ENCODE measurements at places on chromosomes 7 and 10. TPM values are rescaled to one million over a fixed set of nuclear protein-coding genes. Genes with fewer than 3 reads are reported as not detected.

DNA sequence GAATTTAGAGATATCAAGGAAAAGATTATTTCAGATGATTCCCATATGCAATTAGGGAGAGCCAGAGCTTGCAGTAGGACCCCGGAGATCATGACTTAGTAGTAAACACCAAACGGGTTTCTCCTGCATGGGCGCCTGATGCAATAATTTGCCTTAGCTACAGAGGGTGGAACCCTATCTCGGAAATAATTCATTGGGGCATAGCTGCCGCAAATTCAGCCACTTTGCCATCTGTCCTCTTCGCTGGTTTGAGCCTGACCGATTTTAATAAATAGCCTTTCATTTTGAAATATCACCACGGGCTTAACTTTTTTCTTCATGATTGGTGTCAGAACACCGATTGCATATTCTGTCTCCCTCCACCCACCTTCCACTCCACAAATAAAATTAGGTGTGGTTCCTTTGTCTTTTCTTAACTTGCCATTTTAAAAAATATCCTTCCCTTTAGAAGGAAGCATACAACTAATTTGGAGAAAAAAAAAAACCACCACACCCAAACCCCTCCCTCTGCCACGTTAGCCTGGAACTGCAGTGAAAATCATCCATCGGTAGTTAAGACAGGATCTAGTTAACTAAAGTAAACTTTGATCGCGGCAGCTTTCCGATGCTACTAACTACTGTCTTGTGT lies 1.4 kb downstream of the GARS1 start:
- DNase-seq, result no peak
- peaks cover 3% of the 10 kb centered on the region for H3K4me1 ChIP-seq
- H3K27me3 ChIP-seq, result no peaks in the 10 kb centered on the region
- peak overlapping the region; percentile 91 for H3K27ac ChIP-seq
- peak overlapping the region; percentile 62 for H3K4me3 ChIP-seq

GRCh38 chr10:124134251-124134893 lies 41.0 kb upstream of the CHST15 start:
- DNase-seq, result no peak
- no peaks in the 10 kb centered on the region for H3K36me3 ChIP-seq
- no peaks in the 10 kb centered on the region for H3K27me3 ChIP-seq
- no peaks in the 10 kb centered on the region for H3K4me1 ChIP-seq

- H3K27me3 ChIP-seq, result no peaks in the 10 kb centered on the region
- H3K27ac ChIP-seq, result no peak overlapping the region
- no peaks in the 10 kb centered on the region for H3K4me1 ChIP-seq
- peaks cover 13% of the 10 kb centered on the region for H3K36me3 ChIP-seq
- no peak overlapping the region for H3K4me3 ChIP-seq
- DNase-seq, result no peak
Observed at GRCh38 chr7:36615852-36616540, 108.3 kb downstream of the AOAH start.

DNA sequence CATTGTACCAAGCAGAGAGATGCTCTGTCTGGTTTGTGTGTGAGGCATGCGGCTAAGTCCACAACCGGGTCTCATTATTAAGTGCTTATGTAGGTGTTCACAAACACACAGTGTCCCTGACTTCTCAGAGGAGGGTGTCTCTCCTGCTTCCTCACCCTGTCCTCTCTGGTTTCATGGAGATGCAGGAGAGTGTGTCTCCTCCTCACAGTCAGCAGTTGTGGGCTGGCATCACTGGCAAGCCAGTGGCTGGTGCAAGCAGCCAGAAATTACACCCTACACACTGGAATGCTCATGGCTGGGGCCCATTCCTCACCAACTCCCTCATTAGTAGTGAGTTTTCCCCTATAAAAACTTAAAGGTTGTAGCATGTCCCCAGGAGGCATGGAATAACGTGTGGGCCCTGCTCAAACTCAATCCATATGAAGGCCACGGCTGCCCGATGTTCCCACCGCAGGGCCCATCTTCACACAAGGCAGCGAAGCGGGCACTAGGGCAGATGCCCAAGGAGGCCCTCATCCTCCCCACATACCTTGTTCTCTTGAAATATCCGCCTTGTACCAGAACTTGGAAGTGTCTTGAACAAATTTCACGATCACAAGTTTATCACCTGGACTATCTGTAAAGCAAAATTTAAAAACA lies 280.1 kb downstream of the TNS3 start:
- H3K4me1 ChIP-seq, result no peaks in the 10 kb centered on the region
- no peak for DNase-seq
- H3K27ac ChIP-seq, result no peak overlapping the region

GRCh38 chr10:72254813-72255568 lies 18.7 kb upstream of the DDIT4 start:
- DNase-seq, result peak; percentile 45
- H3K27me3 ChIP-seq, result no peaks in the 10 kb centered on the region
- H3K4me3 ChIP-seq, result peak overlapping the region; percentile 5

GRCh38 chr10:486666-487322 lies 202.7 kb downstream of the DIP2C start:
- no peak overlapping the region for H3K4me3 ChIP-seq
- no peaks in the 10 kb centered on the region for H3K4me1 ChIP-seq
- H3K27ac ChIP-seq, result peak overlapping the region; percentile 76

GRCh38 chr10:3783316-3783681 lies 1.7 kb downstream of the KLF6 start:
- H3K27ac ChIP-seq, result peak overlapping the region; percentile 95
- H3K27me3 ChIP-seq, result no peaks in the 10 kb centered on the region
- H3K36me3 ChIP-seq, result peaks cover 4% of the 10 kb centered on the region
- DNase-seq, result peak; percentile 61
- peaks cover 41% of the 10 kb centered on the region for H3K4me1 ChIP-seq

DNA sequence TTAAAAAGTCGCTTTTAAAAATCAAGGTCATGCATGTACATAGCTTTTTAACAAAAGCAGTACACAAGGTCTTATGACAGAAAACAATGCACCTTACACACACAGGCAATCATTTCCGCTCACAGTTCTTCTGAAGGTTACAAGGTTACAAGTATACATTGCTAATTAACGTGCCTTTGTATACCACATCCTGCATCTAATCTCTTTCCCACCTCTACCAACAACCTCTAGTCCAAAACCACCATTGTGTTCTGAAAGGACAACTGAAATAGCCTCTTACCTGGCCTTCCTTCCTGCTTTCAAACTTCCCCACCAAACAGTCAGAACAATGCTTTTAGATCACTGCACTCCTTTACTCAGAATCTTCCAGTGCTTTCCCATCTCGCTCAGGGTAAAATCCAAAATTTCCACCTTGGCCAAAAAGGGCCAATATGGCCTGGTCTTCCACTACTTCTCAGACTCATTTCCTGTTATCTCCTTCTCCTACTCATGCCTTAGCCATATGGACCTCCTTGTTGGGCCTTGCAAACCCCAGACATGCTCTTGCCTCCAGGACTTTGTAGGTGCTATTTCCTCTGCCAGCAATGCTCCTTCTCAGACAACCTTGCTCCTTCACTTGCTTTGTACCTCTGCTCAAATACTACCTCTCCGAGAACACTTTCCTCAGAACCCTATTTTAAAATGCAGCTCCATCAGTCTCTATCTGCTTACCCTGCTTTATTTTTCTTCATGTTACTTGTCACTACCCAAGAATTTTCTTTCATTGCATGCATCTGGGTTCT lies 205.4 kb downstream of the DNAJC1 start:
- H3K27me3 ChIP-seq, result no peaks in the 10 kb centered on the region
- no peaks in the 10 kb centered on the region for H3K36me3 ChIP-seq
- H3K27ac ChIP-seq, result peak overlapping the region; percentile 33
- H3K4me3 ChIP-seq, result no peak overlapping the region
- DNase-seq, result peak; percentile 52

DNA sequence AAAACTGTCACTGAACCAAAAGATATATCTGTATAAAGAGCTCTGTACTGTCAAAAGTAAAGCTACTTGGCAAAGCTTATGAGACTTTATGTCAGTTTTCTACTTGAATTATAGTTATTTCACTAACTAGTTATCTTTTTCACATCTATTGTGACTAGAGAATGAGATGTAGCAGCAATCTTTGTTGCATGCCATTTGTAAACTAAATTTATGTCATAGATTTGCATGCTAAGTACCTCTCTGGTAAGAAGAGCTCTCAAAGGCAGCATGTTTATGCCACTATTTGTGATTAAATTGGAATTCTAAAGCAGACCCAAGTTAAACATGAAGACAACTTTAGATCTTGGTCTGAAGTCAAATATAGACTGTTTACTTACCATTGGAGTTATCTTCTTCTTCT lies 300.6 kb downstream of the CNTNAP2 start:
- no peak for DNase-seq
- no peaks in the 10 kb centered on the region for H3K4me1 ChIP-seq
- no peaks in the 10 kb centered on the region for H3K36me3 ChIP-seq
- H3K27me3 ChIP-seq, result no peaks in the 10 kb centered on the region
- no peak overlapping the region for H3K27ac ChIP-seq

GRCh38 chr10:17174626-17175025 lies 26.8 kb downstream of the TRDMT1 start:
- no peak overlapping the region for H3K4me3 ChIP-seq
- DNase-seq, result no peak
- H3K27me3 ChIP-seq, result no peaks in the 10 kb centered on the region
- no peak overlapping the region for H3K27ac ChIP-seq
- H3K36me3 ChIP-seq, result no peaks in the 10 kb centered on the region

- no peak overlapping the region for H3K4me3 ChIP-seq
- H3K36me3 ChIP-seq, result no peaks in the 10 kb centered on the region
- H3K27me3 ChIP-seq, result no peaks in the 10 kb centered on the region
- no peak for DNase-seq
- no peak overlapping the region for H3K27ac ChIP-seq
Observed at GRCh38 chr10:8138471-8138870, 84.0 kb downstream of the GATA3 start.

- no peak overlapping the region for H3K4me3 ChIP-seq
- no peak overlapping the region for H3K27ac ChIP-seq
- DNase-seq, result no peak
- H3K27me3 ChIP-seq, result no peaks in the 10 kb centered on the region
- H3K4me1 ChIP-seq, result no peaks in the 10 kb centered on the region
Observed at GRCh38 chr10:88652616-88653015, 11.6 kb upstream of the LIPF start.

- no peak overlapping the region for H3K4me3 ChIP-seq
- H3K27ac ChIP-seq, result no peak overlapping the region
- peaks cover 15% of the 10 kb centered on the region for H3K4me1 ChIP-seq
- DNase-seq, result no peak
- no peaks in the 10 kb centered on the region for H3K27me3 ChIP-seq
Observed at GRCh38 chr7:151472644-151473380, 32.9 kb upstream of the CRYGN start.

- no peaks in the 10 kb centered on the region for H3K36me3 ChIP-seq
- DNase-seq, result no peak
- no peak overlapping the region for H3K27ac ChIP-seq
- H3K4me3 ChIP-seq, result no peak overlapping the region
- no peaks in the 10 kb centered on the region for H3K27me3 ChIP-seq
Observed at GRCh38 chr7:106353944-106354343, 69.2 kb upstream of the NAMPT start.

GRCh38 chr10:59499460-59499859 lies 137.1 kb upstream of the FAM13C start:
- H3K4me3 ChIP-seq, result no peak overlapping the region
- no peaks in the 10 kb centered on the region for H3K27me3 ChIP-seq
- no peaks in the 10 kb centered on the region for H3K4me1 ChIP-seq
- H3K36me3 ChIP-seq, result no peaks in the 10 kb centered on the region

DNA sequence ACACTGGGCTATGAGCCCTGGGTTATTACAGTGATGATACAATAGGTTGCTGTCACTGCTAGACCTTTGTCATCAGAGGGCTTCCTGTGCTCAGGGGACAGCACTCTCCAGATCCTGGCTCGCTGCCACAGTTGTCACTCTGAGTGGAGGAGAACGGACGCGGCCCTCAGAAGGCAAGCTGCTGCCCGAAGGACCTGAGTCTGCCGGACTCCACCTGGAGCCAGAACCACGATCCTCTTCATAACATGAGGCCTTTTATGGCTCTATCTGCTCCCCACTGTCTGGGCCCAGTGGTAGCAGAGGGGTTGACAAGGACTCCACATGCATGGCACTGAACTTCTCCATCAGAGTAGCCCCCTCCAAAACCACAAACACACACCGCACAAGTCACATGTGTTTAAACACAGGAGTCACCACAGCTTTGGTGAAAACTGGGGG lies 94.7 kb upstream of the EFCAB10 start:
- no peaks in the 10 kb centered on the region for H3K27me3 ChIP-seq
- H3K36me3 ChIP-seq, result no peaks in the 10 kb centered on the region
- no peak overlapping the region for H3K27ac ChIP-seq
- DNase-seq, result peak; percentile 44
- no peak overlapping the region for H3K4me3 ChIP-seq

- H3K4me1 ChIP-seq, result no peaks in the 10 kb centered on the region
- no peak overlapping the region for H3K27ac ChIP-seq
- no peaks in the 10 kb centered on the region for H3K27me3 ChIP-seq
- no peak overlapping the region for H3K4me3 ChIP-seq
- no peaks in the 10 kb centered on the region for H3K36me3 ChIP-seq
Observed at GRCh38 chr7:22781230-22781711, 41.4 kb downstream of the TOMM7 start.

- H3K36me3 ChIP-seq, result no peaks in the 10 kb centered on the region
- peak; percentile 27 for DNase-seq
- no peaks in the 10 kb centered on the region for H3K27me3 ChIP-seq
- H3K27ac ChIP-seq, result no peak overlapping the region
- H3K4me1 ChIP-seq, result no peaks in the 10 kb centered on the region
Observed at GRCh38 chr10:32005050-32005449, 51.2 kb downstream of the KIF5B start.

GRCh38 chr7:117485118-117485620 lies 5.3 kb downstream of the CFTR start:
- H3K4me3 ChIP-seq, result no peak overlapping the region
- H3K27me3 ChIP-seq, result peaks cover 4% of the 10 kb centered on the region
- no peak for DNase-seq
- H3K27ac ChIP-seq, result no peak overlapping the region
- H3K4me1 ChIP-seq, result no peaks in the 10 kb centered on the region
- H3K36me3 ChIP-seq, result no peaks in the 10 kb centered on the region

DNA sequence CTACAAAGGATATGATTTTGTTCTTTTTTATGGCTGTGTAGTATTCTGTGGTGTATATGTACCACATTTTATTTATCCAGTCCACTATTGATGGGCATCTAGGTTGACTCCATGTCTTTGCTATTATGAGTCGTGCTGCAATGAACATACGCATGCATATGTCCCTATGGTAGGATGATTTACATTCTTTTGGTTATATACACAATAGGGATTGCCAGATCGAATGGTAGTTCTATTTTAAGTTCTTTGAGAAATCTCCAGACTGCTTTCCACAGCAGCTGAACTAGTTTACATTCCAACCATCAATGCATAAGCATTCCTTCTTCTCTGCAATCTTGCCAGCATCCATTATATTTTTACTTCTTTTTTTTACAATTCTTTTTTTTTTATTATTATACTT lies 35.6 kb upstream of the FAM13C start:
- no peak overlapping the region for H3K4me3 ChIP-seq
- no peaks in the 10 kb centered on the region for H3K4me1 ChIP-seq
- H3K27ac ChIP-seq, result no peak overlapping the region
- H3K36me3 ChIP-seq, result no peaks in the 10 kb centered on the region
- DNase-seq, result no peak
- H3K27me3 ChIP-seq, result no peaks in the 10 kb centered on the region

- no peaks in the 10 kb centered on the region for H3K4me1 ChIP-seq
- H3K27me3 ChIP-seq, result no peaks in the 10 kb centered on the region
Observed at GRCh38 chr10:1454951-1455350, 282.4 kb downstream of the ADARB2 start.

The IRF5 gene
- 9.0 TPM for total RNA-seq

The PWWP2B gene
- 22.2 TPM for total RNA-seq

The FAM20C gene
- total RNA-seq, result 4.6 TPM

The SLC16A9 gene
- 1.5 TPM for total RNA-seq

The HABP2 gene
- total RNA-seq, result not detected

The APBB1IP gene
- total RNA-seq, result 64.7 TPM

The IMPDH1 gene
- total RNA-seq, result 44.4 TPM

The FGFR2 gene
- total RNA-seq, result not detected

The PRKAR2B gene
- 0.74 TPM for total RNA-seq

The TEX47 gene
- not detected for total RNA-seq

The CALCR gene
- total RNA-seq, result not detected

All from naive thymus-derived CD4-positive, alpha-beta T cell (primary cell).